WERI-Rb-1 (cell line): ENCODE measurements at places on chromosomes 3 and 15.

- no peak for DNase-seq
These were observed 3.0 kb downstream of the TRAK1 start for GRCh38 chr3:42094128-42094527.

GRCh38 chr15:43948691-43949325 lies 122.0 kb downstream of the WDR76 start:
- DNase-seq: no peak

DNA sequence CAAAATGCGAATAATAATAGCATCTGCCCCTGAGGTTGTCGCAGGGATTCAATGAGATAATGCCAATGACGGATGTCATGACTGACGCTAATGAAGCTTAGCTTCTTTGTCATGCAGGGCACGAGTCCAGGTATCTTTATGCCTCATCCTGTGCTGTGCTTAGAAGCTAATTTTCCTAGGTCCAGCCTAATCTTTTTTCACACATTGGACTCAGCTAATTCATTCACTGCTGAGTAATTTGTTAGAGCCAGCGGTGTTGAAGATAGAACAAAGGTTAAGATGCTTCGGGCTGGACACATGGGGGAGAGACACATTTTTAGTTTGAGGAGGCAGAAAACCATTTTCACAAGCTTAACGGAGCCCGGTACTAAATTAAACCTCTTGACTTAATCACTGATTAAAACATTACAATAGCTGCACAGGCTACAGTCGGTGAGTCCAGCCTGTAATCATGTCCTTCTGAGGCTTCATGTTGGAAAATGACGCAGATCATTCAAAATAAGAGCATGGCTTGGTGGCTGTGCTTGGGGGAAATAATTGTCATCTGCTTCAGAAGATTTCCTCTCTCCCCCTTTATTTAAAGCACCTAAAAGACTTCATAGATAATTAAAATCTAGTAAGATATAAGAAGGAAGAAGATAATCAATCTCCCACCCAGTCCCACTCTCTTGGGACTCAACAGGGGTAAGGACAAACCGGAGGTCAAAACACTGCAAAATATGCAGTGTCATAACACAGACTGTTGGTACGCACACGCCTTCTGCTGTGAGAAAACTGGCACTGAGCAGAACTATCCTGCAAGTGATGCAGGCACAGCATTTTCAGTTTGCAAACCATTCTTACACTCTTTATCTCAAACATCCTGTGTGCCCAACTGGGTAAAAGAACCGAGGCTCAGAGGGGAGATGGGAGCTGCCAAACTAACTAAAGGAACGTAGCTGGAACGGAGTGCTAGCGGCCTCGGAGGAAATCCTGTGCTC lies 3.3 kb upstream of the CCDC174 start:
- DNase-seq: peak; percentile 20

GRCh38 chr3:8113626-8114025 lies 388.0 kb upstream of the LMCD1 start:
- no peak for DNase-seq

DNA sequence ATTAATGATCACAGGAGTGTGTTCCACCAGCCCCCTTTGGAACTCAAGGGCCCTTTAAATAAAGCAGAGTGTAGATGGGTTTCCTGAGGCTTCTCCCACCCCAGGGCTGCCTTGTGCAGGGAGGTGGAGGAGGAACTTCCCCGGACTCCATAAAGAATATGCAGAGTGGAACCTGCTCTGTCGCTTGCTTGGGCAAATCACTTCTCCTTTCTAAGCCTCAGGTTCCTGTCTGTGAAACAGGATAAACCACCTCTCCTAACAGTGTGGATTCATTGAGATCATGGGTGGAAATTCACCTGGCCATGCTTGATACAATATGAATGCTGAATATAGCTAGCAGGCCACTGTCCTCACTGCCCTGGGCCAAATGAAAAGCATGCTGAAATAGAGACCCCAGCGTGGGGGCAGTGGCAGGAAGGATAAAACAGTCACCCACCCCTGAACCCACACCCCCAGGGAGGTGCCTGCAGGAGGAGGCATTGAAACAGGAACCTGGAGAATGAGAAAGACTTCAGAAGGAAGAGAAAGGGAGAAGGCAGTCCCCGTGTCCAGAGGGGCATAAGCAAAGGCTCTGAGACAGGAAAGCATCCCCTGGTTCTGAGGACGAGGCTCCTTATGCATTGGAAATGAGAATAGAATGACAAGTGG lies 41.1 kb upstream of the CHRNB4 start:
- no peak for DNase-seq

DNA sequence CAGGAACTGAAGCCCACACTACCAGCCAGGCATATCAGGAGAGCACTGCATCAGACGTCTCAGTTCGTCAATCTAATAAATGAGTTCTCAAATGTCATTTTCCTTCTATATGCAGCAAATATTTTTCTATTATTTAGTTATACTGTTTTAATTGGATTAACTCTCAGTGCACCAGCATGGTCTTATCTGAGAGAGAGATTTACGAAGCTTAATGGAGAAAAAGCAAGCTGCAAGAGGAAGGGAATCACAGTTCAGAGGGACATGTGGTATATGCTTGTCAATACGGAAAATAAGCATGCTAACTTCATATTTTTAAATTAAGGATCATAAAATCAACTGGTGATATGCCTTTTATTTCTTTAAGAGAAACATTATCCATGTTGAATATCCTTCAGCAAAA lies 213.1 kb upstream of the NECTIN3 start:
- DNase-seq: no peak

- DNase-seq: no peak
These were observed 11.2 kb downstream of the TNFSF10 start for GRCh38 chr3:172511783-172512762.

DNA sequence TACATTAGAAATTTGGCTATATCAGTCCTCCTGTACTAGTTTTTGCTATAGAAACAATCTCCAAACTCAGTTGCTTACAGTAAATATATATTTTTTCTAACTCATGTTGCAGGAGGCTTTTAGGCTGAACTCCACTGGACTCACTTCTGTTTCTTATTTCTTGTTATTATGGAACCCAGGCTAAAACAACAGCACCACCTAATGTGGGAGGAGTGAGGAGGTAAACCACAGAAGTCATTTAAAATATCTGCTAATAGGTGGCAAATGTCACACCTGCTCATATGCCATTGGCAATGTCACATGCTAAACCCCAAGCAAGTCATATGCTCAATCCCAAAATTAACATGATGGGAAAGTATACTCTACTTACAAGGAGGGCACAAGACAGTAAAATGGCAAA lies 462.2 kb downstream of the PLOD2 start:
- DNase-seq: no peak
